ENCODE measurements at places on chromosomes 4 and X. TPM values are rescaled to one million over a fixed set of nuclear protein-coding genes. Genes with fewer than 3 reads are reported as not detected.

GRCh38 chr4:100593935-100594334, 76.1 kb upstream of the EMCN start:
- H3K36me3 ChIP-seq, result no peaks in the 10 kb centered on the region
- no peaks in the 10 kb centered on the region for H3K4me1 ChIP-seq
- DNase-seq, result no peak

GRCh38 chrX:45428831-45429230, 228.2 kb upstream of the DIPK2B start:
- H3K36me3 ChIP-seq, result no peaks in the 10 kb centered on the region
- H3K4me3 ChIP-seq, result no peak overlapping the region
- H3K4me1 ChIP-seq, result no peaks in the 10 kb centered on the region
- no peak overlapping the region for H3K27ac ChIP-seq
- no peaks in the 10 kb centered on the region for H3K27me3 ChIP-seq

GRCh38 chr4:145279122-145279960, 99.0 kb upstream of the OTUD4 start:
- peaks cover 13% of the 10 kb centered on the region for H3K4me1 ChIP-seq
- no peak for DNase-seq
- H3K27me3 ChIP-seq, result no peaks in the 10 kb centered on the region
- H3K27ac ChIP-seq, result no peak overlapping the region
- H3K36me3 ChIP-seq, result no peaks in the 10 kb centered on the region

GRCh38 chr4:102564399-102565059, 63.4 kb downstream of the NFKB1 start:
- H3K27ac ChIP-seq, result no peak overlapping the region
- H3K36me3 ChIP-seq, result no peaks in the 10 kb centered on the region
- no peak for DNase-seq
- peaks cover 51% of the 10 kb centered on the region for H3K4me1 ChIP-seq

The CLIC2 gene
- total RNA-seq, result 6.7 TPM

GRCh38 chr4:127134490-127134889, 498.3 kb upstream of the INTU start:
- H3K27ac ChIP-seq, result no peak overlapping the region
- no peaks in the 10 kb centered on the region for H3K36me3 ChIP-seq

DNA sequence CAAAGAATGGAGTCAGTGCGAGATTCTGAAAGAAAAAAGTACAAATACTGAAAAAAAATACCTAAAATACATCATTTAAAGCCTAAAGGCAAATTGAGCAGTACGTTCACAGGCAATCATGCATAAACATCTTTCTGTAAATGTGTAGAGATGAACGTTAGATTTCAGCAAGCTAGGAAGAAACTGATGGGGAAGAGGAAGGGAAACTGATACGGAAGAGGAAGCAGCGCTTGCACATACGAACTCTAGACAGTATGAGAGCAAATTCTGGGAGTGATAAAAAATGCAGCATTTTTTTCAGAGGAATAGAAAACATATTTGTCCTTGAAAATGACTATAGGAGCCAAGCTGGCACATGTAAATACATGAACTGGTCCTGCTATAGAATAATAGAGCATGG, 9.4 kb downstream of the ANKRD50 start:
- no peaks in the 10 kb centered on the region for H3K27me3 ChIP-seq
- H3K27ac ChIP-seq, result no peak overlapping the region
- no peaks in the 10 kb centered on the region for H3K4me1 ChIP-seq

DNA sequence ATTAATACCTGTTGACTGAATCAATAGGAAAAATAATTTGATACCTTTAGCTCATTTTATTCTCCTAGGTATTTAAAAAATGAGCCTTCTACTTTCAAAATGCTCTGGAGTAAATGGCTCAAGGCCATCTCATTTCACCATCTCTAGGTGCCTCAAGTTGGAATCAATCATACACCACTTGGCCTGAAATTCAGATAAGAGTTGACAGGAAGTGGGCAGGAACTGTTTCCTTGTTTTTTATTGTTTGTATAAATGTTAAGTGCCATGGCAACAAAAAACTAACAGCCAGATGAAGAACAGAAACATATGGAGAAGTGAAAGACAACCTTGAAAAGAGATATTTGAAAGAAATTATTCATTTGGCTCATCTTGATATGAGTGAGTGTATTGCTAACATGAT, 12.4 kb downstream of the LIMCH1 start:
- DNase-seq, result peak; percentile 56
- H3K4me3 ChIP-seq, result no peak overlapping the region
- H3K27ac ChIP-seq, result no peak overlapping the region
- H3K27me3 ChIP-seq, result no peaks in the 10 kb centered on the region
- H3K36me3 ChIP-seq, result no peaks in the 10 kb centered on the region

- DNase-seq, result peak; percentile 36
- peaks cover 35% of the 10 kb centered on the region for H3K36me3 ChIP-seq
- H3K4me3 ChIP-seq, result peak overlapping the region; percentile 53
- H3K27me3 ChIP-seq, result no peaks in the 10 kb centered on the region
- peaks cover 5% of the 10 kb centered on the region for H3K4me1 ChIP-seq
Measured at GRCh38 chrX:154019061-154019621, 561 bp downstream of the IRAK1 start.

DNA sequence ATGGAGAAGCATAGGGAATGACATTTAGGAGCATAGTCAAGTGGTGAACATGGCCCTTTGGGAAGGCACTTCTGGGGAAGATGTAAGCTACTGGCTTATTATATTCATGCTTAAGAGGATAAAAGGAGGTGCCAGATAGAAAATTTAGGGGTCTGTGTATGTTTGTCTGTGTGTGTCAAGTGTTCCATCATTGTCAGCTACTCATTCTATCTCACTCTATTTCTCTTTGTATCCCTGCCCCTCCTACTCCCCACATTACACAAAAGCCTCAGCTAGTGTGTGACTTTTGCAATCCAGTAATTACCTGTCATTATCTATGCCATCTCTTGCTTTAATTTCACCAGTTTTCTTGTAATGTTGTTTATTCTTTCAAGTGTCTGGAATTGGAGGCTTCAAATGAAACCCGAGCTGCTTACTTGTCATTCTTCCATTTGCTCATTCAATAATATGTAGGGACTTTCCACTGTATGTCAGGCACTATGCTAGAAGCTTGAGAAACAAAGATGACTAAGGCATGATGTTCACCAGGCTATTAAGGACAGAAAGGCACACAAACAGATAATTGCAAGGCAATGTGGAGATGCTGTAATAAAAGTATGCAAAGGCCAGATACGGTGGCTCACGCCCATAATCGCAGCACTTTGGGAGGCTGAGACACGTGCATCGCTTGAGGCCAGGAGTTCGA, 229.8 kb upstream of the TEX13C start:
- H3K4me1 ChIP-seq, result no peaks in the 10 kb centered on the region
- H3K4me3 ChIP-seq, result no peak overlapping the region
- no peak overlapping the region for H3K27ac ChIP-seq
- DNase-seq, result no peak
- H3K27me3 ChIP-seq, result no peaks in the 10 kb centered on the region

DNA sequence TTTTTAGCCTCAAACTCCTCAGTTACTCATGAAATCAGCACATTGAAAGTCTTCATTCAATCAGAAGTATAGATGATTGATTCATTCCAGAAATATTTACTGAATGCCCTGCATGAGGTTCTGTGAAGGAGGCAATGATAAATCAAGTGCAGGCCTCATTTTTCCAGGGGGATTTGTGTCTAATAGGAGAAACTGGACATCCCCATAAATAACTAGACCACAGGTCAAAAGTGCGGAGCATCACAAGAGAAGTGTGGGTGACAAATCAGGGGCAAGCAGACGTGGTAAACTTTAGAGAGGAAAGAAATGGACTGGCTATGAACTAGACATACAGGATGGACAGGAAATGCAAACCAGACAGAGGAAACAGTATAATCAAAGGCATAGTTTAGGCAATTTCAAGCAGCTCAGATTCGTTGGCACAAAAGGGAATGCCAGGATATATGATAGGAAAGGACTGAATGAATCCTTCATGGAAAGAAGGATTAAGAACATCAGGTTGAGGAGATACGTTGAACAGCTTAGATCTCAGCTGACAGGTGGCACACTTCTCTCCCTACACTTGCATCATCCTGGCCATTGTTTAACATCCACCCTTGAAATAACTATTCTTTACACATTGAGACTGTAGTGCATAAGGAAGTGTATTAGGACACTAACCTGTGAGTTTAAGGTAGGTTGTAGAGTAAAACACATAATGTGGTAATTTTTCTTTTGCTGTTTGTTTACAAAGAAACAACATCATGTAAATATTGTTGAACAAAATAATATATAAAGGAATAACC, 69.6 kb upstream of the RASGEF1B start:
- H3K27ac ChIP-seq, result no peak overlapping the region
- no peak overlapping the region for H3K4me3 ChIP-seq
- no peak for DNase-seq
- no peaks in the 10 kb centered on the region for H3K27me3 ChIP-seq

The GPR50 gene
- total RNA-seq, result not detected
